ENCODE measurements at places on chromosomes 2 and 18. TPM values are rescaled to one million over a fixed set of nuclear protein-coding genes. Genes with fewer than 3 reads are reported as not detected.
A peak's percentile ranks its signal among the peaks of the same experiment; 100 is the strongest.

Gene CFAP65
- total RNA-seq = not detected

Gene IL36B
- not detected for total RNA-seq

DNA sequence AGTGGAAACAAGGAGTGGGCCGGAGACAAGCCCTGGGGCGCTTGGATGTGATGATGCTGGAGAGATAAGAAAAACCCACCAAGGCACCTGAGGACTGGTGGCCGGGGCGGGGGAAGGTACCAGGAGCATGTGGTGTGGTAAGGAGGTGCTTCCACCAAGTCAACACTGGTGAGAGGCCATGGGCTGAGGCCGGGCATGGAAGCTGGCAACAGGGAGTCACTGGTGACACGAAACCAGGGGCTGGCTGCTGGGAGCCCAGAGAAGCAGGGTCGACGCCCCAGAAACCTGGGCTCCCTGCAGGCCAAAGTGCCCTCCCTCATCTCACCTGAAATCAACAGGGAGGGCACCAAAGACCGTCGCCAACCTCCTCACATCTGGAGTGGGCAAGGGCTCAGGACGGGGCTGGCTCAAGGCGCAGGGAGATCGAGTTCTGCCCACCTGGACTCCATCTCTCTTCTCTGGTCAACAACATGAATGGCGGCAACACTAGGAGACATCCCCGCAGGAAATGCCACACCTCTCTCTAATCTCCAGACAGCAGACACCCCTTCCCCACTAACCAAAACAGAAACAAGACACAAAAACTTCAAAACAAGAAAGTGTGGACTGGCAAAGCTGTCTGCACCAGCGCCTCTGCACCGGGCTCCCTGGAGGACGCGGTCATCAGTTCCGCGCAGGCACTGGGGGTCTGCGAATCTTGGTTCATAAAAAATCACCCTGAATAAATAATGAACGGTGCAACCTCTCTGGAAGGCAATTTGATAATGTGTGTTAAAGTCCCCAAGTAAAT, 185.5 kb downstream of the HDAC4 start:
- no peak for DNase-seq

DNA sequence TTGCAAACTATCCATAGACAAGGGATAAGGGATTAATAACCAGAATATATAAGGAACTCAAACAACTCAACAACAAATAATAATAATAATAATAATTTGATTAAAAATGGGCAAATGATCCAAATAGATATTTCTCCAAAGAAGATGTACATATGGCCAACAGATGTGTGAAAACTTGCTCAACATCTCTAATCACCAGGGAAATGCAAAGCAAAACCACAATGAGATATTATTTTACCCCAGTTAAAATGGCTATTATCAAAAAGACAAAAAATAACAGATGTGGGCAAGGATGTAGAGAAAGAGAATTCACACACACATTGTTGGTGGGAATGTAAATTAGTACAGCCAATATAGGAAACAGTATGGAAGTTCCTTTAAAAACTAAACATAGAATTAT, 26.9 kb downstream of the DNAH7 start:
- DNase-seq = no peak

GRCh38 chr2:234880551-234881211, 71.1 kb upstream of the SH3BP4 start:
- DNase-seq = peak; percentile 67

- peak; percentile 76 for DNase-seq
Measured at GRCh38 chr18:63131106-63131958, 188.2 kb downstream of the BCL2 start.

DNA sequence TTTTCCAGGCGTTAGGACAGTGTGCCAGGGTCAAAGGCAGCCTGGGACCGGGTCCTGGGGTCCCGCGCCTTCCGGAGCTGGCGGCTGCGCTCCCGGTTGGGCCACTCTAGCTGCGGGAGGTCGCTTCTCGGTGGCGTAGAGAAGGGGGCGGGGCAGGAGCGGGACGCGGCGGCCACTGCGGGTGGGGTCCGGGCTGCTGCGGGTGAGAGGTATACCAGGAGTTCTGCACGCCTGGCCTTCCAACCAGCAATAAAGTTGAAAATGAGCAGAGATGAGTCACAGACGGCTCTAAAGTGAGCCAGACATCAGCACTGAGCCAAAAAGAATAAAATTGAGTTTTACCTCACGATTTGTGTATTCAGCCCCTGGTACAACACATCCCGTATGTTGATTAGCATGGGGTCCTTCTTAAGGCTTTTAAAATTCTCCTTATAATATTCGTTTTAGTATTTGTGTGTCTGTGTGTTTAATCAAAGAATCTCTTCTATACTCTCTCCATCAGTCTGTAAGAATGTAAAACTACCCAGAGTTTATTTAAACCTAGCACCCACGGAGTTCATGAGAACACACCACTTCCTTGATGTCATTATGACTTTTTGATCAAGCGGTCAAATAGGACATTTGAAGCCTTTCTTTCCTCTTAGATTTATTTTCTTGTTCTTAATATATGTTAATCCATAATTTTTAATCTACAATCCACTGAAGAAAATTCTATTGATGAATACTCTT, at the start of gene C1GALT1C1L:
TSS of gene C1GALT1C1L (minus strand) at position 108 of the 729 bp plus-strand sequence. CDS start at position 1, 107 bp downstream.
- DNase-seq = peak; percentile 63
